Cerebellar cortex (tissue), 1 donor: ENCODE measurements at places on chromosomes 6 and 20.

- DNase-seq, result no peak
Measured at GRCh38 chr6:141203902-141204575, 928.7 kb upstream of the GJE1 start.

- no peak for DNase-seq
Measured at GRCh38 chr6:79261666-79262065, 27.2 kb upstream of the HMGN3 start.

DNA sequence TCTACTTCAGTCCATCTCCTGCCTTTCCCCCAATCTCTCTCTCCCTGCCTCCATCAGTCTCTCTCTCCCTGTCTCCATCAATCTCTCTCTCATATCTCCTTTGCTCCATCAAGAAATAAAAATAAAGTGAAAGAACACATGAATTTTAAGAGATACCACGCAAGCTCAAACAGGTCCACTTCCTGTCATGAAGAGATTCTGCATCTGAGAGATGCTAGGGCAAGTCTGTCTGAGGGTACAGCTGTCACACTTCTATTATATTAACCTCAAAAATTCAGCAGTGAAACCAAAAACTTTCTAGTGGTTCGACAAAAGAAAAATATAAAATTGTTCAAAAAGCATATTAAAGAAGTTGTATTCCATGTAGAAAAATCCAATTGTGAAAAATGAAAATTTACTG lies 296.8 kb upstream of the RSPO3 start:
- DNase-seq, result no peak

DNA sequence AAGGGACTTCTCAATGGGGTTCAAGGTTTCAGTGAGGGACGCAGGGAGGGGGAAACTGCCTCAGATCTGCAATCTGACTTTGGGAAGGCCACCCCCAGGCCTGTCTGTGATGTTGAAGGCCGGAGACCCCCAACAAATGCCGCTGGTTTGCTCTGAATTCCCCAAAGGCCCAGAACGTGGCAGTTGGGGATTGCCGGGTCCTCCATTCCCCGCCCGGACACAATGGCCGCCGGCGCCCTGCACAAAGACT lies 326 bp upstream of the BCL2L1 start:
- DNase-seq, result no peak
